Right renal pelvis (tissue), 4 donors: ENCODE measurements at places on chromosomes 12 and 14.

DNA sequence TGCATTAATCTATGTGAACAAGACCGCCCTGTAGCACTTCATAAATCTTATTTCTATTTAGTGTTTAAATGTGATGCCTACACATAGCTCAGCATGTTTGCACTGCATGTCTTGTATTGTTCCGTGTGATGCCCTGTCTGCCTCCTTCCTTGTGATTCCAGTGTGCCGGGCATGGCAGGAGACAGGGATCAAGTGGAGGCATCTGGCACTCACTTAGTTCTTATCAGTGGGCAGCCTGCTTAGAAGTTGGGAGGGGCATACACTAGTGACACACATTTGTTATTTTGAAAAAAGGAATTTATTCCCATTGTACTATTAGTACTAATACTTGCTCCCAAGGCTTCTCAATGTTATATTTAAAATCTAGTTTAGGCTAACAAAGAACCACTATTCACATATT, 176.4 kb downstream of the KCNA5 start:
- no peak for DNase-seq

DNA sequence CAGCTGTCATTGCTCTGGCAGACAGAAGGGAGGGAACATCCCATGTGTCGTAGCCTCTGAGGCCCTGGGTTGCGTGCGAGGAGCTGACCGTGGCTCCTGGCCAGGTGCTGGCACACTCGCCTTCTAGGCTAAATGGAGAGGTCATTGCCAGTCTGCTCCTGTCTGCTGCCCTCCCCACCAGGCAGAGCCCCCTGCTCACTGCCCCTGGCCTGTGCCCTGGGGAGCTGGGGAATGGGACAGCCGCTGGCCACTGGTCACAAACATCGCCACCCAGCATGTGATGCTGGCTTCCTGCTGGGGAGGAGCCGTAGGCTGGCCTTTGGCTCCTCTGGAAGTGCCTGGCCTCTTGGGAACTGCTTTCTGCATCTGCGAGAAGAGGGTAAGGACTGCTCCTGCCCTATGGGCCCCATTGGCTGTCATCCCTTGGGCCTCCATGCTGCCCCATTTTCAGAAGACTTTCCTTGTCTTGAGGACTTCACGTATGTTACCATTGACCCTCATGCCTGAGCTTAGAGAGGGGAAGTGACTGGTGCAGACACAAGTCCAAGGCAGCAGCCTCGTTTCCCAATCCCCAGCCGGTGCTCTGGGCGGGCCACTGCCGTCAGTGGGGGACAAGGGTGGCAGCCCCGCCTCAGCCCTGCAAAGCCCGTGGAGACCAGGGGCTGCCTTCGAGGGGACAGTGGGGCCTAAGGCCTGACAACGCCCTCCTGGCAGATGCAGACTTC, 2.0 kb upstream of the TNFAIP2 start:
- DNase-seq = no peak

DNA sequence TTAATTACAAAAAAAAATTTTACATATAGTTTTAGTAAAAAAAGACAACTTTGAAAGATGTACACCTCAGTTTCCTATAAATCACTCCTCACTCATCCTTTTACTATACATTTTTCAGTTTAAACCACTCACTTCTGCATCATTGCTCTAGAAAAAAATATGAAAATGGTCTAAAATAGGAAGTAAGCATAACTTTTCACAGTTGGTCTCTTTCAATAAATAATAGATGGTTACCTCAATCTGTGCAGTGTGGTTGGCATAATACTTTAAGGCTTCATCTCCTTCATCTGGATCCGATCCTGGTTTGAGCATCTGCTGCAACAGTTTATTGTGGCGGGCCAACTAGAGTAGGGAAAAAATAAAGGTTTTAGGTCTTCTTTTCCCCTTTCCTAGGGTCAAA, 247.9 kb downstream of the SSPN start:
- no peak for DNase-seq

DNA sequence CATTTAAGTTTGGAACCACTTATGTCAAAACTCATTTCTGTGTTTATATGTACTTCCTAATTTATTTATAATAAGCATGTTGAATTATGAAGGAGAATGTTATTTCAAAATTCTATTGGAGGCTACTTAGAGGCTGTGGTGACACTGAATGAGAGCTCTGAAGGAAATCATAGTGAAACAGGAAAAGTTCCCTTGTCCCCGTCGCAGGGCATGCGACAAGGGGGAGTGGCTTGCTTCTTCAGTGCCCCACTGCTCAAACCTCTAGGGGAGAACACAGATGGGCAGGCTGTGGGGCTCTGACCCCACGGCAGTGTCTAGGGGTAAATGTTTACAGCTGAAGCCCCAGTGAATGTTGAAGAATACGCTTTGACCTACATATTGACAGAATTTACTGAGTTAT, 261.9 kb downstream of the RAD51B start:
- DNase-seq = no peak

DNA sequence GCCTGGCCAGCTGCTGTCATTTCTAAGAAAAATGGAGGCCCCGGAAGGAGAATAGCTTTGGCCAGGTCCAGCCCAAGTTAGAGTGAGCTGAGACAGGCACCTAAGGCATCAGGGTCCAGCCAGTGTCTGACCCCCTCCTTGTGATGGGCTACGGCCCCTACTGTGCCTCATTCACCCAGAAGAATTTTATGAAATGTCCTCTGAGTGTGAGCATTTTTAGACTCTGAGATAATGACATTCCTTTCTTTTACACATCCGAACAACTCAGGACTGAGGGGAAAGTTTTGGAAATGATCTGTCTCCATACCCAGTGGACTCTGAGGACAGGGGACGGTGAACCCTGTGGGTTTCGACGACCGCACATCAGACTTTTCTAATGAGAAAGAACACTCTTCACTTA, 50.4 kb downstream of the SLC24A4 start:
- no peak for DNase-seq

- no peak for DNase-seq
These were observed 175.8 kb upstream of the BCL2L14 start for GRCh38 chr12:11894890-11895289.
